NCI-H1092 (cell line): ENCODE measurements at places on chromosomes 2 and 18.

GRCh38 chr2:2799151-2799697, 468.1 kb upstream of the MYT1L start:
- no peak for DNase-seq

DNA sequence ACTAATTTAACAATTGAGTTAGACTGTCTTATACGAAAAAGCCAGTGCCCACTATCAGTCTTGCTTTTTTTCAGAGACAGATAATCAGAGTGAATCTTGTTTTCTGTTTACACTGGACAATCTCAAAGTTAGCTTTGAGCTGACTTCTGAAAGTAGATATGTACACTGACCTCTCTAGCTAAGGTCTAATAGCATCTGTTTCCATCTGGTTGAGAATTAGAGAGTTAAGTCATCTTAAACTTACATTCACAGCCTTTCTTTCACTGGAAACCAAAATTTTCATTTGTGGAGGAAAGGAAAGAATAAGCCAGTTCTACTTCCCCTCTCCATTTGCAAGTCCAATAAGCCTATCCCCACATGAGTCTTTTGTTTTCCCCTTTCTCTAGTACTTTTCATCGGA, 89.3 kb downstream of the VRK2 start:
- DNase-seq, result no peak

DNA sequence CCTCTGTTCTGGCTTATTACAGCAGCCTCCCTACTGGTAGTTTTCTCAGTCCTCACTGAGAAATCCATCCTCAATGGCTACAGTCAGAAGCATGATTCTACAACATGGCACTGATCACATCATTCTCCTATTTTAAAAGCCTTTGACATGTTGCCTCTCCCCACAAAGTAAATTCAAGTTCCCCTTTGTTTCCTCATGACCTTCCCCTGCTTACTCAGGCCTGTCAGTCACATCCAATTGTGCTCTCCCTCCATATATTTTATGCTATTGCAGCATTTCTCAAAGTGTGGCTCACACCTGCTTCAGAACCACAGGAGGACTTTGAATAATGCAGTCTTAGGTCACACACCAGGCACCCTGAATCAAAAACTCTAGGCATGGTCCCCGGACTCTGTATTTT, 124.6 kb downstream of the SPOPL start:
- DNase-seq, result no peak

DNA sequence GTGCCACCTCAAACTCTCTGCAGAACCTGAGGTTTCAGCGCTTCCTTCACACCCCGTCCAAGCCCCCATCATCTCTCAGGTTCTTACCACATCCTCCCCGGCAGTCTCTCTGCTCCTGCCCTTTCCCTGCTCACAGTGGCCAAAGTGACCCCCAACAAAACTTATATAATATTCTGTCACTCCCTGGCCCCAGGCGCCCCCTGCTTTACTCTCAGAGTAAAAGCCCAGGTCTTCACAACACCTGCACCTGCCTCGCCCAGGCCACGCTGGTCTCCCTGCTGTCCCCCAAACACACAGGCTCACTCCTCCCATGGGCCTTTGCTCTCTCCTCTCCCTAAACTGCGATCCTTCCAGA, 6.4 kb downstream of the ITGB1BP1 start:
- no peak for DNase-seq

- DNase-seq, result no peak
Measured at GRCh38 chr2:86441392-86441881, 266 bp downstream of the KDM3A start.

- DNase-seq, result no peak
Measured at GRCh38 chr18:62437235-62438017, 85.4 kb upstream of the ZCCHC2 start.

- DNase-seq, result no peak
Measured at GRCh38 chr2:26630669-26631360, 10.4 kb downstream of the CIB4 start.

DNA sequence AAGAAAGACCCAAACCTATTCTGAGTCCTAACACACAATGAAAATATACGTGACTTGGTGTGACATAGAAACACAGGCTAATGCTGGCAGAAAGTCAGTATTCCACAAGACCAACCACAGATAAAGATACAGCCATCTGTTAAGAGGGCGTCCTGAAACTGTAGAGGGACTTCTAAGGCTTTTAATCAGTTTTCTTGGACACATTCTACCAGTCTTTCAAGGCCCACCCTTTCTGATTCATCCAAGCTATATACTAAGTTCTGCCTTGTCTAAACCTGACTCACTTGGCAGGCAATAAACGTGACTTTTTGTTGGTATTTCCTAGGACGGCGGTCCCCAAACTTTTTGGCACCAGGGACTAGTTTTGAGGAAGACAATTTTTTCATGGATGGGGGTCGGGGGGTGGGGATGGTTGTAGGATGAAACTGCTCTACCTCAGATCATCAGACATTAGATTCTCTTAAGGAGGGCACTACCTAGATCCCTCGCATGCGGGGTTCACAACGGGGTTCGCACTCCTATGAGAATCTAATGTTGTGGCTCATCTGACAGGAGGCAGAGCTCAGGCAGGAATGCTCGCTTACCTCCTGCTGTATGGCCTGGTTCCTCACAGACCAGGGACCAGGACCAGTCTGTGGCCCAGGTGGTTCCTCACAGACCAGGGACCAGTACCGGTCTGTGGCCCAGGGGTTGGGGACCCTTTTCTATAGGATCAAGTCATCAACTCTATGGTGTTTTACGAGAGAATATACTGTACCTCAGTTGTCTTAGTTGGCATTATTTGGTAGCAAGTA, 61.4 kb downstream of the SP3 start:
- no peak for DNase-seq

GRCh38 chr2:64658269-64658668, 4.6 kb upstream of the SERTAD2 start:
- DNase-seq, result no peak

DNA sequence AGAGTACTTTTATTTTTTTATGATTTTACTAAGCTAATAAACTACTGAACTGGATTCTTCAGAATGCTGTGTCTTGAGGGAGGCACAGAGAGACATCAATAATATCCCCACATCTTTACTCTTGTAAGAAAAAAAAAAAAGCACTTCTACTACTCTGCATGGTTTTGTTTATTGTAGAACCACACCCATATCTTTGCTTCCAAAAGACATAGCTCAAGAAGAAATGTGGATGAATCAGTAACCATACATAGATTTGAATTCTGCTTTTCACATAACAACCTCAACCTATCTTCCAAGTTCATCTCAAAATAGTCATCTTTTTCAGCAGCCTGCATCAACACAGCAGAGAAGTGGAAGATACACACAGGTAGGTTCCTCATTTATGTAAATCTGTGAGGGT, 12.2 kb upstream of the COL5A2 start:
- DNase-seq, result no peak

GRCh38 chr2:229636571-229636970, 77.8 kb downstream of the DNER start:
- DNase-seq, result no peak

DNA sequence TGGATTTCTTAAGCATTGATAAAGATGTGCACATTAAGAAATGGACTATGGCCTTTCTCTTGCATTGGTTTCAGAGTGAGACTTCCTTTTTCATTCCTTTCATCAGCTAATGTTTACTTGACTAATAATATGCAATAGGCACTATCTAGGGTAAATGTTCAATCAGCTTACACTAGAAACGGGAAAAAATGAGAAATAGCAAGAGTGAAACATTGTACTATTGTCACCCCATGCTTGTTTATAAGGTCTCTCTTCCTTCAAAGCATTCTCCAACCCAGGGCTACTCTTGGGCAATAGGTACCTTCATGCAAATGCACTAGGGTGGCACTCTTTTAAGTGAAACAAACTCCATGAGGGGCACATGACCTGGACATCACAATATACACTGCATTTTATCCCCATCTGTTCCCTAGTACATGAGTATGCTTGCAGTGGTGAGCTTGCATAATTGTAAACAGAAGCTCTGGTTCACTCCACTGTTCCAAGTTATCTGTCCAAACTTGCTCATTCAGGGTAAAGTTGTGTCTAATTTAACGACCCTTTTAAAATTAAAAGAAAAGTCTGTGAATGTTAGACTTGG, 402.3 kb downstream of the ERBB4 start:
- DNase-seq, result no peak

DNA sequence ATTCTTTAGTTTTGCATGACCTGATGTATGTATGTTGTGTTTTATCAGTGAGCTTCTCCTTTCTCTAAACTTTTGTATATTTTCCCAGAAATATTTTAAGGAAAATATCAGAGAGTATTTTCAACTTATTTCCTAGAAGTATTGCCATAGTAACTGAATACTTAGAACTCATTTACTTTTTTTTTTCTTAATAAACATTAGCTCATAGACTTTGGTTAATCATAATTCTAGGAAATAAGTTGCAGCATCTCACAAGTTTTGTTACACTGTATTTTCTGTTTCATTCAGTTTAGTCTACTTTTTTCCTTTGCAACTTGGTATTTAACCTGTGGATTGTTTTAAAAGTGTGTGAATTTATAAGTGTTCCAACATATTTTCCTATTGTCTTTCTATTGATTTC, 27.5 kb downstream of the SMCHD1 start:
- no peak for DNase-seq

DNA sequence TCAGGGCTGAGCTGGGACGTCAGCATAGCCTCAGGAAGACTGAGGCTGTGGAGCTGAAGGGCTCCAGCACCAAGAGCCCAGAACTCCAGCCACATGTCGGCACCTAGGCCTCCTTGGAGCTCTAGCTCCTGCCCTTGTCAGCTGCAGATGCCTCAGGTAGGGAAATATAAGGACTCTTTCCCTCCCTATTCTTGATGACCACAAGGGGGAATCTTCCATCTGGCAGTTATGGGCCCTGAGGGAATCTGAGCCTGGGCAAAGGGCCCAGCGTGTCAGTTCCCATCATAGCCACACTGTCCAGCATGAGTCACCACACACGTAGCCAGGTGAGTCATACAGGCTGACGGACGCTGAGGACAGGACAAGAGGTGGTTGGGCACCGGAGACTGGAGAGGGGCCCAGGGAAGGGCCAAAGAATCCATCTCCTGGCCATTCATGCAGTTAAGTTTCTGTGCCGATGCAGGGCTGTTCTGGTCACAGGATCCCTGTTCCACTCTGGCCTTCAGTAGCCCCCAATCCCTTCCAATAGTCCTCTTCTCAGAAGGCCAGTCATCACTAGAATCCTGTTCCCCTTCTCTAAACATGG, 1.8 kb downstream of the MPV17 start:
- DNase-seq, result no peak

DNA sequence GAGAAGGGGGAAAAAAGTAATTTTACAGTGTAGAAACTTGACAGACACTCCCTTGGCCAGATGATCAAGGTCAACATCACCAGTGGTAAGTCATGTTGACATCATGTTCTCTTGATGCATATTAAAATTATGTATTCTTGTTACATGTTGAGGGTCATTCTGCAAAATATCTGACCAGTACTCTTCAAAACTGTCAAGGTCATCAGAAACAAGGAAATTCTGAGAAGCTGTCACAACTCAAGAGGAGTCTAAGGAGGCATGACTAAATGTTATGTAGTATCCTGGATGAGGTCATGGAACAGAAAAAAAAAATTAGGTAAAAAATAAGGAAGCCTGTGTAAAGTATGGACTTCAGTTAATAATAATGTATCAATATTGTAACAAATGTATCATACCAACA, 6.3 kb downstream of the SGPP2 start:
- DNase-seq, result no peak

DNA sequence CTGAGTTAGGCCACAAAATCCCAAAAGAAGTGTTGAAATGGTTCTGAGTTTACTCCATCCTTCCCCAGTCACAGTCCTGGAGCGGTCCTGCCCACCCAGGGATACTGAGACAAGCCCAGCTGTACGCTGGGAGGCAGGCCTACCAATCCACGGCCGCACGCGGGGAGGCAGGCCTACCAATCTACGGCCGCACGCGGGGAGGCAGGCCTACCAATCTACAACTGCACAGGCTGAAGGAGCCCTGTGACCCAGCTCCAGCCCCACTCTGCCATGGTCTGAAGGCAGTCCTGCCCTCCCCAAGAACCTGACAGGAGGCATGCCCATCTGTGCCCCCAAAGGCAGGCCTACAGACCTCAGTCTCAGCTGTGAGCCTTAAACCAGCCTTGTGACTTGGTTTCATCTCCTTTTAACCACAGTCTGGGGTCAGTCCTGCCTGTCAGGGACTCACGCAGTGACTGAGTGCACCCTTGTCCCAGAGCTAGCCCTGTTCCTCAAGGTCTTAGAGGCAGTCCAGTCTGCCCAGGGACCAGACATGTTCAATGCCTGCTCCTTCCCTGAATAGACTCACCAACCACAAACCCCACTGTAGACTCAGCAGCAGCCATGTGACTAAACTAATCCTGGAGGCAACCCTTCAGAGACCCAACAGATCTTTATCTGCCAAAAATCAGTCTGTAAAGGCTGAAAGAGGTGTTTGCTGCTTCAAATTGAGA, 36.8 kb downstream of the GPC1 start:
- DNase-seq, result no peak

GRCh38 chr2:213149294-213149875, 2.0 kb downstream of the IKZF2 start:
- DNase-seq, result no peak

GRCh38 chr18:53864770-53865169, 359.7 kb downstream of the MBD2 start:
- DNase-seq, result no peak

- DNase-seq, result no peak
Measured at GRCh38 chr2:236210536-236210935, 42.4 kb upstream of the GBX2 start.

GRCh38 chr2:236872981-236873380, 212.7 kb upstream of the COPS8 start:
- no peak for DNase-seq

DNA sequence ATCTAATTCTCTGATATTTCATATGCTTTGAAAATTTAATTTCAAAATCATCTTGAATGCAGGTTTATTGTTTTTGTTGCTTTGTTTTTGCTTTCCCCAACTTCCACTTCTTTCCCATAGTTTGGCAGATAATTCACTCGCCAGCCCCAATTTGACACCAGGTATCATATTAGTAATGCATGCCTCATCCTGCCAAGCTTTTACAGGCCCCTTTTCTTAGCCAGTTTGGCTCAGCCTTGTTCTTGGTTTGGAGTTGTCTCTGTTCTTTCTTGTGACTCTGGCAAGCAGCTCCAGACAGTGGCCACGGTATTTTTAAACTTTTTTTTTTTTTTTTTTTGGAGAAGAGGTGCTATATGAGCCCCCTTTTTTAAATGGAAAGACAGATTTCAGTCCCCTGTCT, 65.3 kb downstream of the PMS1 start:
- DNase-seq, result no peak

DNA sequence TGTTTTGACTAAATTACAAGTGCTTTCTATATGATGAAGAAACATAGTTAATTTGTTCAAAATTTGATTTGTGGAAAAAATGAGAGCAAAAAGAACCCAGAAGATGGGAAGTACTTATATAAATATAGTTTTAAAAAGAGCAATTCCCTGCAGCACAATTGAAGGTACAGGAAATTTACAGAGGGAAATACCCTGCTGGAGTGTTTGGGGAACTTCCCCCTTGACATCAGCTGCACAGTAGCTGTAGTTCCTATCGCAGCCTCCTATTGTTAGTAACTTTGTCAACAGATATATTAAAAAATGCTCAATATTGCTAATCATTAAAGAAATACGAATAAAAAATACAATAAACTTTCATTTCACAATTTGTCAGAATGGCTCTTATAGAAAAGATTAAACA, 1118.8 kb upstream of the ZEB2 start:
- DNase-seq, result no peak
